Germinal center (tissue), 1 donor: ENCODE measurements at places on chromosomes 5 and 9.

GRCh38 chr9:134325813-134326723 lies at the start of gene RXRA:
RXRA (plus strand) TSS chr9:134326455; CDS start chr9:134326632, 177 bp downstream.
- DNase-seq: peak; percentile 71

GRCh38 chr9:133990366-133991213 lies 1.5 kb downstream of the VAV2 start:
- no peak for DNase-seq

DNA sequence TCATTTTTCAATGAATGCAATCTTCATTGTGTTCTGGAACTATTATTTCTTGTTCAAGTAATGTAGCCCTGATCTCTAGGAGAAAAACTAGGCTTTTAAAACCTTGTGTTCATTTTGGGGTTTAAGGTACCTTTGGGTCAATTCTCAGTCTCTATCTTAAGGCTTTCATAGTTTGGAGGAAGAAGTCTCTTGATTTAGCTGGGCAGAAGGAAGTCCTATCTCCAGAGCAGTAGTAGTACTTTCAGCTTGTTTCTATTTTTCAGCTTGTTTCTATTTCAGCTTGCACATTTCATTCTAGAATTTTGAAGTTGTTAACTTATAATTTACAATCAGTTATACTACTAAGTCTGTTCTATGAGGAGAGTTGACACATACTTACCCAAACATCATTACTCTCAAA lies 15.2 kb downstream of the CSNK1G3 start:
- DNase-seq: no peak

DNA sequence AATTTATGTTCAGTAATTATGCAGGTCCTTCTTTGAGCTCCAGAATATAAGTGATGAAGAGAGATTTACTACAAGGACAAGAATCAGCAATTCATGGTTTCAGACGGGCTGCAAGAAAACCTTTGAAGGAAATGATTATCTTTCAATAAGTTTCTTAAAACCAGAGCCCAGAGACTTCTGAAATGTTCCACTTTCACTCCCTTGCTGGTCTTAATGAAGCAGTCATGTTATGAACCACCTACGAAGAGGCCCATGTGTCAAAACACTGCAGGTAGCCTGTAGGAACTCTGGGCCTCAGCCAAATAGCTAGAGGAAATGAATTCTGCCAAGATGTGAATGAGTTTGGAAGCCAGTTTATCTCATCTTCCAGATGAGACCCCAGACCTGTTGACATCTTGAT lies 505.9 kb upstream of the MEF2C start:
- DNase-seq: no peak

DNA sequence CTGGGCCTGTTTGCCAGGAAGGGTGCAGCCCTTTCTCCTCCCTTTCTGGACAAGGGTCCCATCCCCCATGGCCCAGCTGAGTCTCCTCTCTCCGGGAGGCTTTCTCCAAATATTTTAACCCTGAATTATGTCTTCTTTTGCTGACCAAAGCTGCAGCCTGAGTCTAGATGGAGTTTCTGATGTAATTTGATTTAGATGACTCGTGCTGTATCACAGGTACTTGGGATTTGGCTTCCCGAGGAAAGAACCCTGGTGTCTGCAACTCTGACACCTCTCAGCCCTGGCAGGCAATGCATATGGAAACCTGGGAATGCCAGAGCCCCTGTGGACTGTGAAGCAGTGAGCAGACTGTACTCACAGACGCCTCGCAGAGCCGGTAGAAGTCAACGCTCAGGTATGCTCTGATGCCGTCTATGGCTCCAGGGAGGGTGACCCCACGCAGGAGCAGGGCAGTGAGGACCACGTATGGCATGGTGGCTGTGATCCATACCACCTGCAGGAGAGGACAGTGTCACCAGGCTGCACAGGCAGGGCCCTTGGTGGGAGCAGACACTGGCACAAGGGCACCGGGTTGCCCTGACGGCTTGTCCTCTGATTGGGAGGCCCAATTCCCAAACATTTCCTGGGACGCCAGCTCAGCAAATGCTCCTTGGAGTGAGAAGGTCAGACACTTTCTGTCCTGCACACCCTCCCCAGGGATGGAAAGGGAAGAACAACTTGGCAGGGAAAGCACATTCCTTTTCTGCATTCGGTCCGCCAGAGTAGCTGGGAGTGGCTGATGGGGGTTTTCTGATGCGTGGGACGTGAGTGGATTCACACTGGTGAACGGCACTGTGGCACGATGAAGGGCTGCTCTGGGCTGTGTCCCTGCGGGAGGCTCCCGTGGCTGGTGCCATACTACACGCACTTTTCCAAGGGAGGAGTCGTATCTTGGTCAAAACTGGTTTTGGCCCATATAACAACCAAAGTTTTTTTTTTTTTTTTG lies 24.7 kb downstream of the SLC6A3 start:
- no peak for DNase-seq

- peak; percentile 90 for DNase-seq
These were observed at the start of gene RACK1 for GRCh38 chr5:181243564-181244343. RACK1 (minus strand) TSS chr5:181243906; CDS start chr5:181243800, 106 bp downstream.

DNA sequence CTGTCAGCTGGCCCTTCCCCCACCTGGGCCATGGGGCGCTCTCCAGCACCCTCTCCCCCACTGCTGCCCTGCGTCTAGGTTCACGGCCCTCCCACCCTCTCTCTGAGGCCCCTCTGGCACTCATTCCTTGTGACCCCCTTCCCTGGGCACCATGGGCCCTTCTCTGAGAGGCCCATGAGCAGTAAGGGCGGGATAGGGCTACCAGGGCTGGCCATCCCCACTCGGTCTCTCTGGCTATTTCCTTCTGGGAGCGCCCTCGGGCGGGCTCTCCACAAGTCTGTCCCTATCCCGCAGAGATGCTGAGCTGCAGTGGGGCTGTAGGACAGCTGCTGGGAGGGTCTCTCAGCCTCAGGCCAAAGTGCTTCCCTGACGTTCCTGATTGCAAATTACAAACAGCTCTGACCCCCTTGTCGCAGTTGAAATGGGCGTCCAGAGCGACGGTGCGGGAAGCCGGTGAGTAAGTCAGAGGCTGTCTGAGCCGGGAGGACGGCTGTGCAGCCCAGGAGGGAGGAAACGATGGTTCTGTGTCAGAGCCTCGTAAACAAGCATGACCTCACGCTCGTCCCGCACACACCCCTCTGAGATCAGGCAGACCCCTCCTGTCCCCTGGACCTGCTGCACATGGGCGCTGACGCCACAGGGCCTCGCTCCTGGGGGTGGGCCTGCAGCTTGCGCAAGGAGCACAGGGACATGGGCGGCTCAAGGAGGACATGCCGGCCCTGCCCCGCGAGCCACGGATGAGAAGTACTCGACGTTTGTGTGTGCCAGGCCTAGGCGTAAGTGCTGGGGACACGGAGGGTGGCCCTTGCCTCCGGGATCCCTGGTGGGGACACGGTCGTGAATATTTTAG lies 36.3 kb upstream of the GFPT2 start:
- DNase-seq: no peak

GRCh38 chr5:113034182-113034773 lies 57.7 kb downstream of the DCP2 start:
- DNase-seq: no peak

GRCh38 chr9:102497709-102498108 lies 497.4 kb upstream of the CYLC2 start:
- DNase-seq: no peak

DNA sequence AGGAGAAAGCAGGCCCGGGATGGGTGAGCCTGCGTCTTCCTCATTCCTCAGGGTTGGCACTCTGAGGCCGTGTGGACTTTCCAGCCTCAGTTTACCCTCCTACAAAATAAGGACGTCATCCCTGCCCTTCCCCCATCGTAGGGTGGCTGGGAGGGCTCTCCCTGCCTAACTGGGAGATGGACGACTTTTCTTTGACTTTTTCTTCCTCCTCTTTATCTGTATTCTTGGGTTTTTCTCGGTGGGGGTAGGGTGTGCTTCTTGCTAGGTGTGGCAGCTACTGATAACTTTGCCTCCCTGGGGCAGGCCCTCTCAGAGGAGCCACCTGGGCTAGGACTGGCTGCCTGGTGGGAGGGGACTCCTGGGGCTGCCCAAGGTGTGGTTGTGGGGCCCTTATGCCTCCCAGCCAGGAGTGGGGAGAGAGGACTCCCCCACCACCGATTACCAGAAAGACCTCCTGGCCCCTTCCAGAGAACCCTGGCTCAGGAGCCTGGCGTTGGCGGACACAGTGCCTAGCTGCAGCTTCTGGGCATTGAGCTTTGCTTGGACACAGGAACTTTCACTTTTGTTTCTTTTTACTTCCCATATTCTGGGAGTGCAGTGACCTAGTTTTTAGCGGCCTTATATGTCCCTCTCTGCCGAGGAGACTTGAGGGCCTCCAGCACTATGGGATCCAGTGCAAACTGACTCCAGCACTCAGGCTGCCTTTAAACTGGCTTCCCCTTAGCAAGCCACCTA lies 6.1 kb downstream of the GLIPR2 start:
- no peak for DNase-seq

GRCh38 chr9:125949703-125950460 lies 202.7 kb downstream of the PBX3 start:
- no peak for DNase-seq
